ENCODE measurements at places on chromosomes 11 and 22.

DNA sequence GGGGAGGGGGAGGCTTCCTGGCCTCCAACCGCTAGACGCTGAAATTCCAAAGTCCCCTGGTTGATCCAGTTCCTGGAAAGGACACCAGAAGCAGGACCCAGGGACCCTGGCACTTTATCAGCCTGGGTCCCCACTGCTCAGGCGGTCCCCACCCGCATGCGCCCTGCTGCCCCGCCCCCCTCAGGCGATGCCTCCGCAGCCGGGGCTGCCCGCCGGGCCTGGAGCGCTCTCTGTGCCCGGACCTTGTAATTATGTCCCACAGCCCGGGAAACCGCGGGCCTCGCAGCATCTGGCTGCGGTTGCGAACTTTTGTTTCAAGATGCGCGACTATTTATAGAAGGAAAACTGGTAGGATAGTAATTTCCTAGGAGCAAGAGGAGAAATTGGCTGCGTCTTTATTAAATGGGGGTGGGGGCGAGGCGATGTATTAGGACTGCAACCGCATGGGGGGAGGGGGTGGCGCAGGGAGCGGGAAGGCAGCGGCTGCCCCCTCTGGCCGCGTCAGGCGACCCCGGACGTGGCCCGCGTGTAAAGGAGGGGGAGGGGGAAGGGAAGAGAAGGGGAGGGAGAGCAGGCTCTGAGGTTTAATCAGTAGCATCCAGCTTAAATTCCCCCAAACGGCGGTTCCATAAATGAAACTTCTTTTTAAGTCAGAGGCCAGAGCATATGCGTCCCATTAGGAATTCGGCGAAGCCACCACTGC is 6.1 kb downstream of the WNT7B start:
- H3K4me1 ChIP-seq, result peaks cover 45% of the 10 kb centered on the region
- H3K4me3 ChIP-seq, result peak overlapping the region; percentile 74
- no peaks in the 10 kb centered on the region for H3K36me3 ChIP-seq
- H3K27me3 ChIP-seq, result peaks cover 12% of the 10 kb centered on the region
- peak overlapping the region; percentile 91 for H3K27ac ChIP-seq

- no peak overlapping the region for H3K4me3 ChIP-seq
- no peaks in the 10 kb centered on the region for H3K36me3 ChIP-seq
- no peak overlapping the region for H3K27ac ChIP-seq
- H3K4me1 ChIP-seq, result no peaks in the 10 kb centered on the region
- H3K27me3 ChIP-seq, result no peaks in the 10 kb centered on the region
- peak; percentile 16 for DNase-seq
Measured at GRCh38 chr11:106625566-106625965, 392.7 kb downstream of the GUCY1A2 start.

- no peak overlapping the region for H3K27ac ChIP-seq
- peaks cover 54% of the 10 kb centered on the region for H3K27me3 ChIP-seq
- no peak for DNase-seq
- H3K4me3 ChIP-seq, result no peak overlapping the region
Measured at GRCh38 chr11:123362941-123363340, 67.1 kb upstream of the GRAMD1B start.

- no peaks in the 10 kb centered on the region for H3K36me3 ChIP-seq
- no peak overlapping the region for H3K27ac ChIP-seq
- DNase-seq, result no peak
Measured at GRCh38 chr11:76148941-76149613, 57.2 kb downstream of the WNT11 start.

DNA sequence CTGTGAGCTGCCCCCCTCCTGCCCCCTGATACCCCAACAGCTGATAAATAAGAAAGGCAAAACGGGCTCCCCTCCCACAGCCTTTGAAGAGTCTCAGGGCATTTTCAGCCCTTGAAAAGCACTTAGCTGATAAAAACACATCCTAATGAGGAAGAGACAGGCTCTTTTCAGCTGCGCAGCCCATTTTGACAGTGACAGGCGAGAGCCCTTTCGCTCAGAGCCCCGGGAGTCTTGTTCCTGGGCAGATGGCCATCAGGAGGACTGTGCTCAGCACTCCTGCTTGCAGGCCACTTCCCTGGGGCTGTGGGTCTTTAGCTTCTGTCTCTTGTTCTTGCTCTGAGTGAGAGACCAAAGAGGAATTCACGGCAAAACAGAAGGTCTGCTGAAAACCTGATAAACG is 757.2 kb downstream of the BRD1 start:
- no peak overlapping the region for H3K27ac ChIP-seq
- no peak overlapping the region for H3K4me3 ChIP-seq
- no peaks in the 10 kb centered on the region for H3K36me3 ChIP-seq
- no peaks in the 10 kb centered on the region for H3K4me1 ChIP-seq
- no peak for DNase-seq
- no peaks in the 10 kb centered on the region for H3K27me3 ChIP-seq
